ENCODE measurements at places on chromosomes 1 and 21. TPM values are rescaled to one million over a fixed set of nuclear protein-coding genes. Genes with fewer than 3 reads are reported as not detected.

DNA sequence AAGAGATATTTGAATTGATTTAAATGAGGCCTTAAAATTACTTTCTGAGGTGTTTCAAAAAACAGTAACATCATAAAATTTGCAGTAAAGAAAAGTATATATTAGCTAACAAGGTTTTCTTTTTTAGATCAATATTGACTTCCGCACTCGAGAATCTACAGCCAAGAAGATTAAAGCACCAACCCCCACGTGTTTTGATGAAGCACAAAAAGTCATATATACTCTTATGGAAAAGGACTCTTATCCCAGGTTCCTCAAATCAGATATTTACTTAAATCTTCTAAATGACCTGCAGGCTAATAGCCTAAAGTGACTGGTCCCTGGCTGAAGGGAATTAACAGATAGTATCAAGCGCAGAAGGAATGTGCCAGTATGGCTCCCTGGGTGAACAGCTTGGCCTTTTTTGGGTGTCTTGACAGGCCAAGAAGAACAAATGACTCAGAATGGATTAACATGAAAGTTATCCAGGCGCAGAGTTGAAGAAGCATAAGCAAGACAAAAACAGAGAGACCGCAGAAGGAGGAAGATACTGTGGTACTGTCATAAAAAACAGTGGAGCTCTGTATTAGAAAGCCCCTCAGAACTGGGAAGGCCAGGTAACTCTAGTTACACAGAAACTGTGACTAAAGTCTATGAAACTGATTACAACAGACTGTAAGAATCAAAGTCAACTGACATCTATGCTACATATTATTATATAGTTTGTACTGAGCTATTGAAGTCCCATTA lies 3.6 kb downstream of the RGS1 start:
- DNase-seq: no peak

DNA sequence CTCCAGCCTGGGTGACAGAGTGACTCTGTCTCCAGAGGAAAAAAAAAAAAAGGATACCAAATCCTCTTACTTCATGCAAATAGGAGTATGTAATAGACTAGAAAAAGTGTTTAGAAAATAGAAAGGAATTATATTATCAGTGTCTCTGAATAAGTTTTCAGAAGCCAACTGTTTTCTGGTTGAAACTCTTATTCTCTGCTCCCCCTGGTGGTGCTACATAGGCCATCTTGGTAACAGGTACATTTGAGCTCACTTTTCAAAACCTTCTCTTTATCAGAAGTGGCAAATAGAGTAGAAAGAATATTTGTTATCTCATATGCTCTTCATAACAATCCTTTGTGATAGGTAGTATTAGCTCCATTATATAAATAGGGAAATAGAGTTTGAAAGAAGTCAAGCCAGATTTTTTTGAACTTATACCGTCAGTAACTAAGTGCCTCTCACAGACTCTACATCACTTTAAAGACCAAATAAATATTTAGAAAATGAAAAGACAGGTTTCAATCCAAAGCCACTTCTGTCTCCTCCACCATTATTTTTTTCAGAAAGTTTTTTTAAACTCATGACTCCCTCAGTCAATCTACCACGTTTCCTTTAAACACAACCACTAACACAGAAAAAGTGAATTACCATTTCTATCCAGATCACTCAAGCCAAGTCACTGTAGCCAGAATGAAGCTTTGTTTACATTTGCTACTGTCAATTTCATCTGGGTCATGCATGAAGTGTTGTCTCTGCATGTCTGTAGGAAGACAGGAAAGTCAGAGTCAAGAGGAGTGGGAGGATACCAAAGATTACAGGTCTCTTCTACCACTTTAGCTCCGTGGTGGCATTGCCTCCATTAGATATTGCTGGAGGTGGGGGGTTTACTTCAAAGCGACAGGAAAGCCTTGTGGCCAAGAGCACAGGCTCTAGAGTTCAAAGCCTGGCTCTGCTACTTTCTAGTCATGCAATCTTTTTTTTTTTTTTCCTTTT lies 45.6 kb downstream of the IL23R start:
- DNase-seq: no peak

DNA sequence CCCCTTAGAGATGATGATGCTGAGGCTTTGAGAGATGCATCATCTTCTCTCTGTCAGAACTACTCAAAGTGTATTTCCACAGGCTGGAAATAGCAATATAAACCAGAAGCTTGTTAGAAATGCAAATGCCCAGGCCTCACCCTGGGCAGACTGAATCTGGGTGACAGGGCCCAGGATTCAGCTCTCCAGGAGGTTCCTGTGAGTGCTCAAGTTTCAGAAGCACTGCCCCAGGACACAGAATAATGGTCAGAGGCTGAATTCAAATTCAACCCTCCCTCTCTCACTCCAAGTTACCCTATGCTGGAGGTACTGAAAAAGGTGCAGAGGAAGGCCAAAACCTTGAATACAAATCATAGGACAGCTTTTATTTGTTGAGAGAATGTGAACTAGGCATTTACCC lies 98.5 kb upstream of the NGF start:
- DNase-seq: no peak

The C1orf94 gene
- total RNA-seq: not detected

All from prostate gland (tissue), 2 donors.